Heart left ventricle (tissue), 16 donors: ENCODE measurements at places on chromosomes 6 and 20. TPM values are rescaled to one million over a fixed set of nuclear protein-coding genes. Genes with fewer than 3 reads are reported as not detected.

- DNase-seq: no peak
Observed at GRCh38 chr20:44336086-44336485, 757 bp upstream of the R3HDML start.

- no peak for DNase-seq
Observed at GRCh38 chr6:12844284-12845223, 128.0 kb downstream of the PHACTR1 start.

GRCh38 chr6:69863766-69864165 is 2.6 kb upstream of the COL19A1 start:
- no peak for DNase-seq

- no peak for DNase-seq
Observed at GRCh38 chr6:149881860-149882259, 16.1 kb downstream of the RAET1E start.

GRCh38 chr6:161411265-161411944 is 137.5 kb upstream of the AGPAT4 start:
- DNase-seq: no peak

DNA sequence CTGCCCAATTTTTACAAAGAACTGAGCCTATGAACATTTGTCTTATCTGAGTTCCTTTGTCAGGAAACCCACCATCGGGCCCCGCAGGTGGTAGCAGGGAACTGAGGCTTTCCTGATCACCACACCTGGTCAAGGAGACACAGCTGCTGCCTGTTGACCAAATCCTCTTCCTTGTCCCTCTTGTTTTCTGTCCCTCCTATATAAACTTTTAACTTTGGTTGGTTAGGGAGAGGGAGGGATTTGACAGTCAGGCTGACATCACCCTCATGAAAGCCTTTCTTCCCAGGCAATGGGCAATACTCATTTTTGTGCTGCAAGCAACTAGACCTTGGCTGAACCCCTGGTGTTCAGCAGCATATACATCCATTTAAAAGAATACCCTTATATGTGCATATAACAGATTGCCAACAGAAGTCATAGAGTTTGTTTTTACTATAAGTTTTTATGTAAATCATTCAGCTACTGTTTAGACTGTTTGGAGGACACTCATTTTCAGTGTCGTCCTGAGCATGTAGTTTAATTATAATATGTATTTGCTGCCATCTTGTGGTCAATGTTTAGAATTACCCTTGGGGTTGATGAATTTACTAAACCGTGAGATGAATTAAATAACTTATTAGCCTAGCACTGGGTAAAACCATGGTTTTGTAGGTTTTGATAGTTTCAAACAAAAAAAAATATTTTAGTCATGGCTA is 17.0 kb downstream of the CRISP1 start:
- DNase-seq: no peak

DNA sequence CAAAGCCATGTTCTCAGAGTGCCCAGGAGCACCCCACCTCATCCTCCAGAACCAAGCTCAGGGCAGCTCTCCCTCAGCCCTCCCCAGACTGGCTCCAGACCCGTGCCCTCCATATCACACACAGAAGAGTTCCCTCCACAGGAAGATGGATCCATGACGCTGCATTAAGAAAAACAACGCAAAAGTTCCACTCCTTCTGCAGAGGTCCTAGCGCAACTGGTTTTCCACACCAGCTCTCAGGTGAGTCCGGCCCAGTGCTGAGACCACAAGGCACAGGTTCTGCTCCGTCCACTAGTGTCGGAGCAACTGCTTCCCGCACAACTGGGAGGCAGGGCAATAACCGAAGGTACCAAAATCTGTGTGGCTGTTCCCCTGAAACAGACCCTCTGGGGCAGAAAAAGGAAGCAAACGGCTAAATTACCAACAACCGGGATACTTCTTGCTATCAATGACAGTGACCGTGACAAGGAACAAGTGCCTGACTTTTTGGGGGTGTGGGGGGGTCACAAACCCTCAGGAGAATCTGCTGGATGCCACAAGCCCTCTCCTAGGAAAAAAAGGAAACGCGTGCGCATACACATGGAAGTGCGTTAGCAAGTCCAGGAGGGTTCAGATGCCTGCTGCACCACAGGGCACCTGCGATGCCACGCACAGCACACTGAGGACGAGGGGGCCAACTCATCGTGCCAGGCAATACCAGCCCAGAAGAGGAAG is 49.2 kb downstream of the MYH7B start:
- DNase-seq: peak; percentile 19

- DNase-seq: no peak
Observed at GRCh38 chr6:2560917-2561698, 189.6 kb downstream of the MYLK4 start.

GRCh38 chr6:7479801-7480266 is 61.6 kb upstream of the DSP start:
- no peak for DNase-seq

DNA sequence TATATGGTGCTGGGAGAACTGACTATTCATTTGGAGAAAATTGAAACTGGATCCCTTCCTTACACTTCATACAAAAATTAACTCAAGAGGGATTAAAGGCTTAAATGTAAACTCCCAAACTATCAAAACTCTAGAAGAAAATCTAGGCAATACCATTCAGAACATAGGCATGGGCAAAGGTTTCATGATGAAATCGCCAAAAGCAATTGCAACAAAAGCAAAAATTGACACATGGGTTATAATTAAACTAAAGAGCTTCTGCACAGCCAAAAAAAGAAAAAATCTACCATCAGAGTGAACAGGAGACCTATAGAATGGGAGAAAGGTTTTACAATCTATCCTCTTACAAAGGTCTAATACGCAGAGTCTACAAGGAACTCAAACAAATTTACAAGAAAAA is 851.3 kb upstream of the MAN1A1 start:
- DNase-seq: no peak

DNA sequence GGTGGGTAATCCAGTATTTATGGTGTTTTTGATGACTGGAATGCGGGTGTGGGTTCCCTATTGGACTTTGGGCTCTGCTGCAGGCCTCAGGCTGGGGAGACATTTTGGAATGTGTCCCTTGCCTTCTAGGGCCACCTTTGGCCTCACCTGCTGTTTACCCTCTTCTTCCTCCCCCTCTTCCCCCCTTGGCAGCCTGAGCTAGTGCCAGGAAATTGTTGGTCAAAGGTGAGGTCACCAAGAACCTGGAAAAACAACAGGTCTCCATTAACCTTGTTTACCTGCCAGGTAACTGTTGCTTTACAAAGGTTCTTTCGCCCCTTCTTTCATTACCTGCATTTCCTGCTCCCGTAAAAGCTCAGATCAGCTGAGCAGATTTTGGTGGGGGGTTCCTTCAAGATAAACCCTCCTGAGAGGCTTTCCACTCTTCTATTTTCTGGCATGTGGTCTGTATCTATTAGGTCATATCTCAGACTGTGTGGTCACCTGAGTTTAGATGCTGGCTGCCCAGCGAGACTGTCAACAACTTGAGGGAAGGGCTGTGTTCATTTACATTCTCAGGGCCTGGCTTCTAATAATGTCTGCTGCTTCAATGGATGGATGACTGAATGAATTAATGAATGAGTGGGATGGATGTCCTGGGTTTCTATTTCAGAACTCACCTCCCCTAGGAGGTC is 34.7 kb downstream of the VEGFA start:
- DNase-seq: no peak

DNA sequence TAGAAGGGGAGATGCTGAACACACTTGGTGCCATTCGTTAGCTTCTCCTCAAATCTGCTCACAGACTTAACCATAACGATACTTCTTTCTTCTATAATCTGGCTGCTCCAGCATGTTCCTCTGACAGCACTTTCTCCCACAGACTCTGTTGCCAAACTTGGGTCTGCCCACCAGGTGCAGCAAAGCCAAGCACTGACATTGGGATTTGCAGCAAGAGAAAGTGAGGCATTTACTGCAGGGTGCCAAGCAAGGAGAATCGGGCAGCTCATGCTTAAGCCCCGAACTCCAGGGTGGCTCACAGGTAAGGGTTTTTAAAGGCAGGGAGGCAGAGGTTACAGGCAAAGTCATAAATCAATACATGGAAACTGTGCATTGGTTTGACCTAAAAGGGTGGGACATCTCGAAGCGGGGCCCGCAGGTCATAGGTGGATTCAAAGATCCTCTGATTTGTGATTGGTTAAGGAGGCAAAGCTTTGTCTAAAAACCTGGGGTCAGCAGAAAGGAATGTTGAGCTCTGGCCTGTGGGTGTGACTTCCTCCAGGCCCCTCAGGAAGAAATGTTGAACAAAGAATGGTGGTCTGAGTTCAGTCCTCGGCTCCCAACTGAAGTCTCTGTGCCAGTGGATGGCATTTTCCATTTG is 25.1 kb upstream of the PNPLA1 start:
- no peak for DNase-seq

DNA sequence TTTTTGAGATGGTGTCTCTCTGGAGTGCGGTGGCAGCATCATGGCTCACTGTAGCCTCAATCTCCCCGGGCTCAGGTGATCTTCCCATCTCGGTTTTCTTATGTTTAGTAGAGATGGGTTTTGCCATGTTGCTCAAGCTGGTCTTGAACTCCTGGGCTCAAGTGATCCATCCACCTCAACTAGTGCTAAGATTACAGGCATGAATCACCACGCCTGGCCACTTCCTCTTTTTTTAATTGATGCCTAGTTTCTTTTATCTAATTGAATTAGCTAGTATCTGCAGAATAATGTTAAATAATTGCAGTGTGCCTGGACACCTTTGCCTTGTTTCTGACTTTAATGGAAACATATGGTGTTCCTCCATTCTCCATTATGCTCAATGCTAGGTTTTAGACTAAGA is 38.4 kb upstream of the SLC22A16 start:
- DNase-seq: no peak

GRCh38 chr6:29641430-29642148 is 8.6 kb upstream of the GABBR1 start:
- no peak for DNase-seq

DNA sequence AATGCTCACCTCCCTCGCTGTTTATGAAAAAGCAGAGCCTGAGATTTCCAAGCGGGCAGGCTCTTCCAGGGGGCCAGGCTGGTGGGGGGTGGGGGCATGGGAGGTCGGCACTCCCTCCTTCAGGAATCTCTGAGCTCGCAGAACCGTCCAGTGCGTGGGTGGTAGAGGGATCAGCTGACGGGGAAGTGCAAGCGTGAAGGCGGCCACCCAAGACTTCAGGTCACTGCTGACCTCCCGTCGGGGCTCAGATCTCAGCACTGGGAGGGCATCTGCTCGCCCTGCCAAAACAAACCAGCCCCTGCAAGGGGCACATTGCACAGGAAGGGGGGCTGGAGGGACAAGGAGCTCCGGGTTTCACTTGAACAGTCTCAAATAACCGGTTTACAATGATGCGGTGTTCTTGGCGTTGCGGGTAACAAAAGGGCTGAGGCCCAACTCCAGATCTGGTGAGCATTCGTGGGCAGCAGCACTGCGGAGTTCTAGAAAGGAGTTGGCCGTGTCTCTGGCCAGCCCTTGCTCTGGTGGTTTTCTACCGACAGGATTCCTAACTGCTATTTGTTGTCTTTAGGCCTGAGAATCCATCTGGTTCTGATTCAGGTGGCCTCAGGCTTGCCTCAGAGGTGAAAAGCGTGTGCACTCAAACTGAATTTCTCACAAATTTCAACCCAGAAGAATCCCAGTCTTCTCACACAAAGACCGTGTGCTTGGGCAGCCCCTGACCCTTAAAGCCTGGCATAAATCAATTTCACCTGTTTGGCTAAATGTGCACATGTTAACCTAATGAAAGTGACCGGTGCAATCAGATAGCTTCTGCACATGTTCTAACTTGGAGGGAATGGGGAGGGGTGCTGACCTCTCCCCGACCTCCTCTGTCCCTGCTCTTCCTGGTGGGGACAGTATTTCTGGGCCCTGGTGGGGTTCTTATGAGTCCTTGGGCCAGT is 191.6 kb downstream of the MYLK4 start:
- DNase-seq: no peak

DNA sequence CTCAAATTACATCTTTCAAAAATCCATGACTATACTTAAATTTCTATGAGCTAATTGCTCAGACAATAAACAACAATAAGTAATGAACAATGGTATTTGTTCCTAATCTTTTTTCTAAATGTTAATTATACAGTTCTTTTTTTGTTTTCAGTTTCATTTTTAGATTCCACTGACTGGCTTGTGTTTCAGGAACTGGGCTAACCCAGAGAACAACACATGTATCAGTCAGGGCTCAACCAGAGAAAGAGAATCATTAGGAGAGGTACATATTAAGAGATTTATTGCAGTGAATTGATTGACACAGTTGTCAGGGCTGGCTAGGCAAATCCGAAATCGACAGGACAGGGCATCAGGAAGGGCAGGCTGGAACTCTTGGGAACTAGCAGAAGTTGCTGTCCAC is 182.8 kb downstream of the GRM1 start:
- DNase-seq: no peak

DNA sequence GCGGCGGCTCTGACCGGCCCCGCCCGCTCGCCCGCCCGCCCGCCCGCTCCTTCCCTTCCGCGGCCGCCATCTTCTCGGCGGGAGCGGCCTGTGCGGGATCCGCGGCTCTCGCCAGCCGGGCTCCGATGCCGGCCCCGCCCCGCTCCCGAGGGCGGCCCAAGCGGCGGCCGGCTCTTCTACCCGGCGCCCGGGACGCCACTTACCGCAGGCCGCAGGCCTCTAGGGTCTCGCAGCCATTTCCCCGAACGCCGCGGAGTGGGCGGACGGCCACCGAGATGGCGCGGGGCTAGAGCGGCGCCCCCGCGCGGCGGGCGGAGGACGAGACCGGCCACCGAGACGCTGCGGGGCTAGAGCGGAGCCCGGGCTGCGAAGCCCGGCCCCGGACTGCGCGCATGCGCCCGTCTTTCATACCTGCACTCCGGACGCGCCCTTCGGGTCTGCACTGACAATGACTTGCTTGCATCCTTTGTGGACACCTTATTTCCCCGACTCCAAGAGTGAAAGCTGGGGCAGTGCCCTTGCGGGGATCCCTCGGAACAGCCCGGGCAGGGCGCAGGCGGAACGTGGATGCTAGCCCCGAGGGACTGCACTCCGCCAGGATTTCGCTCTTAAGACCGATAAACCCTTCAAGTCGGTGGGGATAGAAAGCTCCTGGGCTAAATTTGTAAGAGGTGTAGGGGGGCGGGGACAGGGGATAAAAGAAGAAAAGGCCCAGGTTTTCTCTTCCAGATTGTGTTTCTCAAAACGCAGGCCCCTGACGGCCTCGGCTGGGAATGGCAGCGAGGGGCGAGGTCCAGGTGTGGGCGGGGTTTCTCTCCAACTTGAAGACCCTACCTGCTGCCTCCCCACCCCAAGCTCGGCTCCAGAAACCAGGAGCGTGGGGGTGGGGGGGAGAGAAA is at the start of gene DIDO1:
DIDO1 (minus strand) TSS at position 277 of the 899 bp plus-strand sequence.
- peak; percentile 95 for DNase-seq

GRCh38 chr6:70310063-70310694 is 7.3 kb upstream of the COL9A1 start:
- no peak for DNase-seq

DNA sequence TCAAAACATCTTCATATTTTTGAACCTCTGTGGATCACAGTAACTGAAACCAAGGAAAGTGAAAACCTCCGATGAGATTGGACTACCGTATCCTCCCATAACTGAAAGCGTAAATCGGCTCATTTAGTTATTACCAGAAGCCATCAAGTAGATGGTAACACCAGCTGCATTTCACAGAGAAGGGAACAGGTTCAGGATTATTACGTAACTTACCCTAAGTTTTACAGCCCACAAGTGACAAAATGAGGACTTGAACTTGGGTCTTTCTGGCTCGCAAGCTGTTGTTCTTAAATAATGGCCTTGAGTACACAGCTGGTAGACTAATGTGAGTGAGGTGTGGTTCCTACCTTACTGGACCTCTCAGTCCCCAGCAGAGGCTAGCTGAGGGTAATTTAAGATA is 37.9 kb upstream of the CBLN4 start:
- DNase-seq: no peak

Gene TPBG
- 2.8 TPM for total RNA-seq

Gene PI16
- total RNA-seq: 16.5 TPM

Gene FLOT1
- 225 TPM for total RNA-seq

Gene CCN6
- total RNA-seq: not detected

Gene FAM217A
- total RNA-seq: not detected

Gene CAGE1
- total RNA-seq: 0.54 TPM

Gene APOBEC2
- total RNA-seq: 318 TPM

Gene LY6G6D
- not detected for total RNA-seq
